Glutamatergic neuron (in vitro differentiated cells): ENCODE measurements at places on chromosomes 1 and 21. TPM values are rescaled to one million over a fixed set of nuclear protein-coding genes. Genes with fewer than 3 reads are reported as not detected.

Gene CYYR1
- total RNA-seq = 40.7 TPM

Gene PGLYRP4
- not detected for total RNA-seq

Gene BRDT
- total RNA-seq = not detected

Gene FAAH
- total RNA-seq = 1.7 TPM

GRCh38 chr21:28228636-28228995, 764.1 kb downstream of the LTN1 start:
- DNase-seq = peak; percentile 27

- DNase-seq = no peak
Observed at GRCh38 chr1:174534789-174535188, 87.0 kb downstream of the GPR52 start.

GRCh38 chr1:112457241-112457640, 51.5 kb upstream of the WNT2B start:
- no peak for DNase-seq

DNA sequence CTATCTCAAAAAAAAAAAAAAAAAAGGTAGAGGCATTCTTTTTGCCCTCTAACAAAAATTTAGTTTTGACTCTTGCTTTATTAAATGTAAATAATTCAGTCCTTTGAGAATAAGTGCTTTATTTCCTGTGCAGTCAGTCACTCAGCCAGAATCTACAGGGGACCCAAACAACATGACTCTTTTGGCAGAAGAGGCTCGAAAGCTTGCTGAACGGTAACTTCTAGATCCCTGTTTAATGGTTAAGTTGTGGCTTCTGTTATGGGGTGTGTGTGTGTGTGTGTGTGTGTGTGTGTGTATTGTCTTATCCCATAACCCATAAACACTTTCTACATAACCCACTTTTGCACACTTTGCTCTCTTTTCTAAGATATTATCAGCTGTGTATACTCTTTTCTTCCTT, 54.9 kb upstream of the LAMC2 start:
- no peak for DNase-seq

GRCh38 chr1:155981266-155982088, 3.1 kb upstream of the ARHGEF2 start:
- DNase-seq = no peak

Gene FCRLA
- total RNA-seq = 0.39 TPM

DNA sequence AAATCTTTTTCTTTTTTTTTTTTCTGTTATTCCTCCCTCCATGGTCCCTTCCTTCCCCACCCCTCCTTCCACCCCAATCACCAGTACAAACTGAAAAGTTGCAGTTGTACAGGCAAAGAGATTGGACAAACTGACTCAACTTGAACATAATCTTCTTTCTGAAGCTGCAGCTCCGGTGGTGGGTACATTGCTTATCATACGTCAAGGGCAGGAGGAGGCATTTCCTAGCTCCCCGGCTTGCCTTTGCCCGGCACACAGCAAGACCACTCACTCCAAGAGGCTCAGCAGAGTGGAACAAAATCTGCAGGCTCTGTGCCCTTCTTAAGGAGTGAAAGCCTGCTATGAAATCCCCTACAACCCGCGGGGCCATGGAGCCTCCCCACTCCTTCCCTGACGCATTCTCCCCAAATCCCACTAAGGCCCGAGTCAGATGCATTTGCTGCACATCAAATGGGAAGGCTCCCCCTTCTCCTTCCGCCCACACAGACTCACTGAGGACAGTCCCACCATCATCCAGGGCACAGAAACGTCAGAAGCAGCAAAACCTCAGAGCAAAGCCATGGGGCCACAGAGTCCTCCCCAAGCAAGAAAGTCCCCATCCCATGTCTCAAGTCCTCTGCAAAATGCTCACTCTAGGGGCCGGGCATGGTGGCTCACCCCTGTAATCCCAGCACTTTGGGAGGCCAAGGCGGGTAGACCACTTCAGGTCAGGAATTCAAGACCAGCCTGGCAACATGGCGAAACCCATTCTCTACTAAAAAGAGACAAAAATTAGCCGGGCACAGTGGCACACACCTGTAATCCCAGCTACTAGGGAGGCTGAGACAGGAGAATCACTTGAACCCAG, 45.9 kb downstream of the SYF2 start:
- no peak for DNase-seq

Gene OR2L5
- 0.22 TPM for total RNA-seq

Gene CADM3
- total RNA-seq = 165 TPM

GRCh38 chr1:94746635-94747525, 73.3 kb upstream of the SLC44A3 start:
- DNase-seq = peak; percentile 64

GRCh38 chr1:103441342-103441741, 84.2 kb upstream of the RNPC3 start:
- DNase-seq = no peak
